ENCODE measurements at places on chromosomes 16 and 17.

GRCh38 chr17:49146620-49147306 is 14.2 kb downstream of the B4GALNT2 start:
- no peak for DNase-seq

DNA sequence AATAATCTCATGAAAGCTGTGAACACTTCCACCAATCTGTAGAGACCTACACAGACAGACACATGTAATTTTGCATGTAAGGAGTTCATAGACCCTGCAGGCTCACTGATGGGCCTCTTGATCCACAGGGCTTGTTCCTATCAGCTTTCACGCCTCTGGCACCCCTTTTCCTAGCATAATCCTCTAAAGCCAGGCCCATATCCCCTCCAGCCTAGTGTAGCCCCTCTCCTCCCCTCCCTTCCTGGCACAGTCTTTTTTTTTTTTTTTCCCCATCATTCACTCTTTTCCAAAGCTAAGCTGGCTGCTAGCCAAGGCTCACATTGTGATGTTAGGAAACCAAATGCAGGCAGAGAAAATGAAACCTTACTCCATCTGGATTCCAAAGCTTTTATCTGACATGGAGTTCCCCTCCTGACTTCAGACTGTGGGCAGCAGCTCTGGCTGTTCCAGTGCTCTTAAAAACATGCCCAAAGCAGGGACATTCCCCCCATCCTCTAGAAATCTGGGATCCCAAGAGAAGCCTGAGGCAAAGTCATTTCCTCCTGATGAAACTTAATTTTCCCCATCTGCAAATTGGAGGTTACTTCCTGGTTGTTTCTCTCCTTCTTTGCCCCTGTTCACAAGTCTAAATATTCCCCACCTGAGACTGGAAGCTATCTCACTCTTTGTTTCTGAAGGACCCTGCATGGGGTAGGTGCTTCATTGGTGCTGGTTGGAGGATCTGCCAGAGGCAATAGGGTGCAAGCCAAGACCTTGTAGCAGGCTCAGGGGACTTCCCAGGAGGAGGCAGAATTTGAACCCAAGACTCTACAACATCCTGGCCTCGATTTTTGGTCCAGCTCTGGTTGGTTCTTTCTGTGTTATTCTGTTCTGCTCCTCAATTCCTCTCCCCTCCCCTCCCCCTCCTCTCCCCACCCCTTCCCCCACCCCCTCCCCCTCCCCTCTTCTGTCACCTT is 9.9 kb upstream of the CCL5 start:
- DNase-seq: peak; percentile 40

GRCh38 chr17:8285270-8286181 is 2.9 kb upstream of the RANGRF start:
- no peak for DNase-seq

DNA sequence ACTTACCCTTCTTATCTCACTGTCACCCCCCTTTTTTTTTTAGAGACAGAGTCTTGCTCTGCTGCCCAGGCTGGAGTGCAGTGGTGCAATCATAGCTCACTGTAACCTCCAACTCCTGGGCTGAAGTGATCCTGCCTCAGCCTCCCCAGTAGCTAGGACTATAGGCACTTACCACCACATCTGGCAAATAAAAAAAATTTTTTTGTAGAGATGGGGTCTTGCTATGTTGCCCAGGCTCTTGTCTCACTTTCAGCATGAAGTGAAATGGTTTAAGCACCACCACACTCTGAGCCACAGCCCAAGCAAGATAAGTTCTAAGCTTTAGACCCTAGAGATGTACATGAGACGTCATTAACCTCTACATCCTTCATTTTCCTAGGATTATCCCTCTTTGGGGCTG is 34.5 kb upstream of the EFCAB13 start:
- no peak for DNase-seq

- no peak for DNase-seq
Observed at GRCh38 chr17:2138761-2139160, 83.9 kb downstream of the HIC1 start.

DNA sequence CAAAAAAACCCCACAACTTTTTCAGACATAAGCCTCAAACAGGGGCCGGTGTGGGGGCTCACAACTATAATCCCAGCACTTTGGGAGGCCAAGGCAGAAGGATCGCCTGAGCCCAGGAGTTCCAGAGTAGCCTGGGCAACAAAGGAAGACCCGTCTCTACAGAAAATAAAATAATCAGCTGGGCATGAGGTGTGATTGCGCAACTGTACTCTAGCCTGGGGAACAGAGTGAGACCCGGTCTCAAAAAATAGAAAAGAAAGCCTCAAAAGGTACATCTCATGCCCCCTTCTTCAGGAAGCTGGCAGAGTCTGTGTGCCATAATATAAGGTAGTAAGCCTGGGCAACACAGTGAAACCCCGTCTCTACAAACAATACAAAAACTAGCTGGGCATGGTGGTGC is 3.2 kb downstream of the ZSWIM7 start:
- DNase-seq: no peak

DNA sequence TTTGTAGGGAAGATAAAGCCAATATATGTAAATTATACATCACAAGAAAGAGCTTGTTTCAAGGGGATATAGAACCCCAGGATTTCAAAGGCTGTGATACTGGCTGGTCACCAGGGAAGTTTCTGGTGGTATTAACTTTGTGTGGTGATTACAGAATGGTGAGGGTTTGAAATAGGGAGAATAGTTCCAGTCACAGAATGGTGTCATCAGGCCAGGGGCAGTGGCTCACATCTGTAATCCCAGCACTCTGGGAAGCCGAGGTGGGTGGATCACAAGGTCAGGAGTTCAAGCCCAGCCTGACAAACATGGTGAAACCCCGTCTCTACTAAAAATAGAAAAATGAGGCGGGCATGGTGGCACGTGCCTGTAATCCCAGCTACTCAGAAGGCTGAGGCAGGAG is 183.8 kb upstream of the XYLT1 start:
- DNase-seq: no peak

- no peak for DNase-seq
Observed at GRCh38 chr17:349666-350065, 2.9 kb downstream of the RPH3AL start.

- DNase-seq: no peak
Observed at GRCh38 chr16:79532273-79532672, 68.3 kb downstream of the MAF start.

GRCh38 chr17:49495842-49496182 is 719 bp downstream of the NGFR start:
- no peak for DNase-seq

GRCh38 chr17:55659661-55660060 is 63.0 kb downstream of the TMEM100 start:
- no peak for DNase-seq

DNA sequence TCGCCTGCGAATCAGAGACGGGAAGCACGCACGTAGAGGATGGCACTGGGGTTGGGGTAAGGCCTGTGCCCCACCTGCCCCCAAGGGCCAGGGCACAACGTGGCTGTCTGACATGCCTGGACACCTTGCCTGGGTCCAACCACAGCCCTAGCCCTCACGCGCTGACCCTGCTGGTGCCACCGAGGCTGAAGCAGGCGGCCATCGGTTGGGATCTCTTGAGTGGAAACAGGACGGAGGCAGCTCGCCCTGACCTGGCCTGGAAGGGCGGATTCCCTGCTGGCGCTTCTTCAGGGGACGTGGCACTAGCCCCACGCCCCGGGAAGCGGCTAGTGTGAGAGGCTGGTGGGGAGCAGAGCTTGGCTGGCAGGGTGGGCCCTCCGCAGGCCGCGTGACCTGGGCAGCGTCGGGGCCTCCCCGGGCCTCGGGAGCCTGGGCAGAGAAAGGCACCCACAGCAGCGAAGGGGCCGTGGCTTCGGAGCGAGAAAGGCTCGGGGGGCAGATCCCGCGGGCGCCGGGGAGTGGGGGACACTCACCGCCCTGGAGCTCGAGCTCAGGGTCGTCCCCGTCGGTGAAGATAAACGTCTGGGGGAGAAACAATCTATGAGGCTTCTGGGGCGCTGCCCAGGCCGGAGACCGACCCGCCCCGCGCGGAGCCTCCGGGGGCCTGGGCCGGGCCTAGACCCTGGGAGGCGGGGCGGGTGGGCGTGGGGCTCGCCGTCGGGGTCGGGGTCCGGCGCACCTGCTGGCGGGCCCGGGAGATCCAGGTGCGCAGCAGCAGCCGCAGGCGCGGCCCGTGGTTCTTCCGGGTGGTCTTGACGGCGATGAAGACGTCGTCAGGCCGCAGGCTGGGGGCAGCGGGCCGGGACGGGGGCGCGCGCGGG is 610 bp downstream of the RFNG start:
- no peak for DNase-seq

- DNase-seq: no peak
Observed at GRCh38 chr16:82364690-82365089, 194.7 kb upstream of the MPHOSPH6 start.

GRCh38 chr17:42508426-42509165 is 27.4 kb upstream of the NAGLU start:
- no peak for DNase-seq

GRCh38 chr17:8060274-8060673 is 21.4 kb downstream of the ALOX15B start:
- DNase-seq: no peak

Data from left renal pelvis (tissue), 4 donors.